ENCODE measurements at places on chromosomes 6 and 20.

DNA sequence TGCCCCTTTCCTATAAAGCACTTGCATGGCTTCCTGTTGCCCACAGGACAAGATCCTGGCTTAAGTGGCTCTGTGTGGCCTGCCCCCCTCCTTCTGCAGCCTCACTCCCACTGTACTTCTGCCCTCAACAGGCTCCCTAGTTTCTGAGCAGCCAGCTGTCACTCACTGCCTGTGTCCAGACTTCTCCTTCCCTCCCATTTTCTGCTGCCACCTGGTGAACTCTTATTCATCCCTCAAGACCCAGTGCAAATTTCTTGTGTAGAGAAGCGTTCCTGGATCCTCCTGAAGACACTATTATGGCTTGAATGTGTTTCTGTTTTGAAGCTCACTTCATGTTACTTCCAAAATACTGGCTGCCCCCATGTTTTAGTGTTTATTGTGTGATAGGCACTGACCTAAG is 26.5 kb downstream of the SNPH start:
- DNase-seq = no peak

DNA sequence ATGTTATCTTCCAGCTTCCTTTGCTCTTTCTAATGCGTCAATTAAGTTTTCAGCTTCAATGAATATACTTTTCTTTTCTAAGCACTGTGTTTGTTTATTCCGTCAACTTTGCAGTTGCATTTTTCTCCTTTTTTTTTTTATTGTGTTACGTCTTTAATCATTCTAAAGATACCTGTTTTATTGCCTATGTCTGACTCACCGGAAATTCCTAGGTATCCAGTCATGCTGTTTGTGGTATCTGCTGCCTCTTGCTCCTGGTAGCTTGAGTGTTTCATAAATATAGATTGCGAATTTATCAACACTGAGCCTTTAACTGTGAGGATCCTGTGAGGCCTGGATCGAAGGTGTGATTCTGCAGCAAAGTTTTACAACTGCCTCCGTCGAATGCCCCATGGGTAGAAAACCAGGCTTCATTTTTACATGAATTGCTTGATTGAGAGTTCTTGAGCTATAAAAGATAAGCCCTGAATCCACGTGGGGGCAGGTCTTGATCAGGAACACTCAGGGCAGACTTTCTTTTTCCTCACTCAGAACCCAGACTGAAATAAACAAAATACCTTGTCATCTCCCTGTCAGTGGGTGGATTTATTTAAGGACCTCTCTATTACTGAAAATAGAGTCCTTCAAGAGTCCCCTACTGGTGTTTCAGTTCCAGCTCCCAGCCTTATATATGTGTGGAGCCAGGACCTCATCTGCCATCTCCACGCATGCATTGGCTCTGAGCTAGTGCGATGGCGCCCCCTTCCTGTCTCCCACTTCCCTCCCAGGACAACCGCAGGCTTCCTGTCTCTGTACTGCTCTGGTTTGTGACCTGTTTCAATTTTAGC is 60.1 kb upstream of the LRRC1 start:
- DNase-seq = no peak

GRCh38 chr6:78910010-78910409 is 42.7 kb downstream of the IRAK1BP1 start:
- no peak for DNase-seq

GRCh38 chr6:32908897-32909296 is 31.9 kb downstream of the HLA-DMB start:
- DNase-seq = no peak

DNA sequence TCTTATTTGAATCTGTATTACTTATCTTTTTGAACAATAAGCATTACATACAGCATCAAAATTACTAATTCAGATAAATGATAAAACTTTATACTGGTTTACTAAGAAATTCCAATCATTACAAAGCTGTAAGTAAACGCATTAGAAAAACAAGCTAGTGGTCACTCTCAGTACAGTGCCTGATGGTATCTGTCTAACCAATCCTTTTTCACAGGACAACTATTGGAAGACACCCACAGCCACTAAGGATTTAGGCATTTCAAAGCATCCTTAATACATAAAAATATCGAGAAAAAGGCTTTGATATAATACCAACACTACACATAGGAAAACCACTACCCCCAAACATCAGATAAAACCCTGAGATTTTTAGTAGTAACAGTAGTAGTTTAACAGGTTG is 2.6 kb downstream of the CD164 start:
- DNase-seq = no peak

GRCh38 chr6:30207619-30208295 is 5.4 kb downstream of the TRIM26 start:
- no peak for DNase-seq

DNA sequence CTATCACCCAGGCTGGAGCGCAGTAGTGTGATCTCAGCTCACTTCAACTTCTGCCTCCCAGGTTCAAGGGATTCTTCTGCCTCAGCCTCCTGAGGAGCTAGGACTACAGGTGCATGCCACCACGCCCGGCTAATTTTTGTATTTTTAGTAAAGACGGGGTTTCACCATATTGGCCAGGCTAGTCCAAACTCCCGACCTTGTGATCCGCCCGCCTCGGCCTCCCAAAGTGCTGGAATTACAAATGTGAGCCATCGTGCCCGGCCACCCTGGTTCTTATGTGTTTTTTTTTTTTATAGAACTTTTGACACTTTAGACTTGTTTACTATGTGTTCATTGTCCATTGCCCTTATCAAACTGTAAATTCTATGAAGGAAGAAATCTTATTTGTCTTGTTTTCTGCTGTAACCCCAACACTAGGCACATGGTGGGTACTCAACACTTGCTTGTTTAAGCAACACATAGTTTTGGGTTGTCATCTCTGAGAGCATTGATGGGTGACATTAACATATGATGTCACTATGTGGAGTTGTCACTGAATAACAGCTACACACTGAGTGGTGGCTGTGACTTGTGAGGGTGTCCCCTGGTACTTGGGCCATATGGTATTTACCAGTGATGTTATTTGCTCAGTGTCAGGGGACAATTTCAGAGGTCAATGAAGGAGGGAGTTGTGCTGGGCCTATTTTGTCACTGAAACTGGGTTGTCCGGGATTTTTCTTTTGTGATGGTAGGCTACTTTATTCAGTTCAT is 1.5 kb upstream of the PXMP4 start:
- no peak for DNase-seq

DNA sequence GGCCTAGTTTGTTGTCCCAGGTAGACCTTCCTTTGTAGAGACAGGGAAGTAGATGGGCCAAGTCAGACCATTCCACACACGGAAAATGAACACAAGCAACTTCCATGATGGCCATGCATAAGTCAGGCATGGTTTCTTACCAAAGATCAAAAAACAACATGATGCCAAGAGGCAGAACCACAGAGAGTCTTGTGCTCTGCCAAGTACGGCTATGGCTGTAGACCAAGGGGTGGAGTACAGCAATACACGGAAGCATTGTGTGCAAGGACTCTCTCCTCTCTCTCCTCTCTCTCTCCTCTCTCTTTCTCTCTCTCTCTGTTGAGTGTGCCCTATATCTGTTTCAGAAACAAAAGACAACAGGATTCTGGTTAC is 4.8 kb upstream of the DUSP22 start:
- no peak for DNase-seq

GRCh38 chr6:119179842-119180241 is 101.4 kb upstream of the FAM184A start:
- no peak for DNase-seq

DNA sequence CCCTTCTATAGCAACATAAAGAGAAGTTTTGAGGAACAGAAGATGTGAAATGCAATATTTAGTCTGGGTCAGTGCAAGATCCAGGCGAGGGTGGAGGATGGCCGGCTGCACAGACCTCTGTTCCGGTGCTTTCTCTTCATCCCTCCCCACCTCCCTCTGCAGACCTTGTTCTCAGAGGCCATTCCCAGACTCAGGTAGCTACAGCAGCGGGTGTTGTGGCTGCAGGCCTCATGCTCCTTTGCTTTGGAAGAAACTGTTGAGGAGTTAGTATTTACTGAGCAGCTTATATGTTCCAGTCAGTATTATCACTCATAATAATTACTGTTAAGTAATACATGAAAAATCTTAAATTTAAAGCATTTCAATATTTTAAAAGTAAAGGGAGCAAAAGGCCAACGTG is 1.7 kb downstream of the BTN3A3 start:
- DNase-seq = no peak

GRCh38 chr20:62030834-62031434 is 34.7 kb downstream of the TAF4 start:
- DNase-seq = no peak

GRCh38 chr6:124076336-124077048 is 272.8 kb downstream of the NKAIN2 start:
- DNase-seq = no peak

- no peak for DNase-seq
Observed at GRCh38 chr20:55252521-55252920, 752.8 kb downstream of the CBLN4 start.

DNA sequence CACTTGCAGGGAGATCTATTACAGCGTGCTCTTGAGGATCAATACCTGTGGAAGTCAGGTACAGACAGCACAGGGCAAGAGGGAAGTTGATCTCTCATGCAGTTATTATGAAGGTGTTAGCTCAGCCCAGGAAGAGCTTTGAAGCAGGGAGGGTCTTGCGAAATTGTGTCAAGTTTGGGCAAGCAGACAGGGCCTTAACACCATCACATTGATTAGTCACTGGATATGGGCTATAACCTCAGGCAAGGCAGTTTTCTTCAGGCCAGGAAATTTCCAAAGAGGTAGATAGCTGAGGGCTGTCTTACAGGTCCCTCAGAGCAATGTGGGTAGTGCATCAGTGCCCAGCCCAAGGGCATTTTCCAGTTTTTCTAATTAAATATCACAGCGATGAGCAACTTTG is 643.8 kb downstream of the DHX35 start:
- DNase-seq = no peak

GRCh38 chr6:158011478-158011920 is 29.8 kb downstream of the SYNJ2 start:
- no peak for DNase-seq

GRCh38 chr20:32456869-32457478 is 98.8 kb downstream of the ASXL1 start:
- DNase-seq = no peak

DNA sequence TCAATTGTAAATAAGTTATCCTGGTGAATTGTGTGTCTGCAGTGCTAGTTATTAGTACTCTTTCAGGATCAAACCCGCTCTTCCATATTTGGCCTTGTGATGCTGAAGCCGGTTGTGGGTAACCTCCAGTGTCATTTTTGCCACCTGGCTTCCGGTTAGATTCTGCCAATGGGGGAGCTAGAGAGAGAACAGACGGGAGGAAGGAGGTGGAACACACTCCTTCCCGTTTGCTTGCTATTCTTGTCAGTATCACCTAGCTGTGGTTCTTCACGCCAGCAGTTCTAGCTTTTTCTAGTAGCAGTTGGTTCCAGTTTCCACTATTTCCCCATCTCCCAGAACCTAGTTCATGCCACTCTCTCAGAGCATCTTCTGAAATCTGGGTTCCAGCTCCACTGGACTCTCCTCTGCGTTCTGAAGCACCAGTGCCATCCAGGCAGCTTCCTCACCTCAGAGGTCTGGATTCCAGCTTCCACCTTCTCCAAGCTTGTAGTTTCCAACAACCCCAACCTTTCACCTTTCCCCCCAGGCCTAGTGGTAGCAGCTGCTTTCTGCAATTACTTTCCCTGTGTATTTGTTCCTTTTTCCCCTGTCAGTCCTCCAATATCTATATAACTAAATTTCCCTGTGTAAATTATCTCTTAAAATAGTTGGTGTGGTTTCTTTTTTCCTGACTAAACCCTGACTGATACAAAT is 46.9 kb upstream of the LOC128125822 start:
- DNase-seq = no peak

- no peak for DNase-seq
Observed at GRCh38 chr20:37994512-37994911, 38.7 kb downstream of the TTI1 start.

DNA sequence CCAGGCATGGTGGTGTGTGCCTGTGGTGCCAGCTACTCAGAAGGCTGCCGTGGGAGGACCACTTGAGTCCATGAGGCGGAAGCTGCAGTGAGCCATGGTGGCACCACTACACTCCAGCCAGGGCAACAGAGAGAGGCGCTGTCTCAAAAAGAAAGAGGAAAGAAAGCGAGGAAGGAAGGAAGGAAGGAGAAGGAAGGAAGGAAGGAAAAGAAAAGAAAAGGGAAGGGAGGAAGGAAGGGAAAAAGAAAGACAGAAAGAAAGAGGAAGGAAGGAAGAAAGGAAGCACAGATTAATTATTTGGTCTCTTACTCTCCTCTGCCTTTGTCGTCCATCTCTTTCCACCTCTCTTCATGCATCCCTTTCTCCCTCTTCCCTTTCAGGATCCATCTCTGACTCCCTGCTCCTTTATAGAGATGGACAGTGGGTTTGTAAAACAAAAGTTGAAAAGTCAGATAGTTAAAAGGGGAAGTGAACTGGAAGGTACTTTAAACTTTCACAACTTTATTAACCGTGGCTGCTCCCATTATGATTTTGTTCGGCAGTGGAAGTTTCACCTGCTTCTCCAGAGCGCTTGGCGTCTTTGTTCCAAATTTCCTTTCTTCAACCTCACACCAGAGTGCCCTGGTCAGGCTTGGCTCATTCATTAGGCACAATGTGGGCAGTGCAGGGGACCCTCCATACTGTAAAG is 1.5 kb downstream of the HLA-DQA1 start:
- no peak for DNase-seq

GRCh38 chr6:138044458-138044857 is 62.8 kb downstream of the PERP start:
- no peak for DNase-seq

DNA sequence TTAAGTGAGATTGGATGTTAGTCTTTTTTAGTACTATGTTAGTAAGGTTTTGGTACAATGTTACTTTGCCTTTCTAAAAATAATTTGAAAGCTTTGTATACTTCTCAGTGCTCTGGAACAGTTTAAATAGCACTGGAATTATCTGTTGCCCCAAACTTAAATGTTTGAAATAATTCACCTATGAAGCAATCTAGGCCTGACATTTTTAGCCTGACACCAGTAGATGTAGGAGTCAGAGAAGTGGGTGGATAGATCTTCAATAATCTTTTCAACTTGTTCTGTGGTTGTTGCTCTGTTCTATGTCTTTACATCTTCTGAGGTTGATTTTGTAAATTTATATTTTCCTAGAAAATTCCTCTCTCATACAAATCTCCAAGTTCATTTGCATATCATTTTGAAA is 103.1 kb upstream of the ADGRF1 start:
- no peak for DNase-seq

- DNase-seq = no peak
Observed at GRCh38 chr6:152380993-152381898, 255.9 kb downstream of the SYNE1 start.

DNA sequence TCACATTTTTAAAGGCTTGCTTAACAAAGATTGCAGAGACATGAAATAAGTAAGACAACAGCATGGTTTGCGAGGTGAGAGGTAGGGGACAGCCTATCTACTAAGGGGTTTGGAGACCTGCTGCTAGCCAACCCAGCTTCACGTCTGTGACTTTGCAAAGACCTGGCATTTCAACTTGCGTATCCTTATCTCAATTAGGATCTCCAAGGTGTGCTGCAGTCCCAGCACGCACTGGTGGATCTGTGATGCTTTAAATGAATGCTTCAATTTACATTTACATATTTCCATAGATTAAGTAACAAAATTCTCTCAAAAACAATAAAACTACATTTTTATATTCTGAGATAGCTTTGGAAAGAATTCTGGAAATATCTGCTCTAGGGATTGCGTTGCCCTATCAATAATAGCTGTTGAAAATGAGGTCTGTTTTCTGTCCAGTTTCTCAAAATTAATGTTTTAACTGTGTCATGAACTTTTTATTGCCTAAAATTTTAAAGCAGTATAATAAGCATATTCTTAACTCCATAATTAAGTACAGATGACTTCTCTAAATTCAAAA is 124.4 kb upstream of the EDN1 start:
- DNase-seq = no peak
